ENCODE measurements at places on chromosomes 5 and 9. TPM values are rescaled to one million over a fixed set of nuclear protein-coding genes. Genes with fewer than 3 reads are reported as not detected.

ELP1 gene
- total RNA-seq = 54.7 TPM

DNA sequence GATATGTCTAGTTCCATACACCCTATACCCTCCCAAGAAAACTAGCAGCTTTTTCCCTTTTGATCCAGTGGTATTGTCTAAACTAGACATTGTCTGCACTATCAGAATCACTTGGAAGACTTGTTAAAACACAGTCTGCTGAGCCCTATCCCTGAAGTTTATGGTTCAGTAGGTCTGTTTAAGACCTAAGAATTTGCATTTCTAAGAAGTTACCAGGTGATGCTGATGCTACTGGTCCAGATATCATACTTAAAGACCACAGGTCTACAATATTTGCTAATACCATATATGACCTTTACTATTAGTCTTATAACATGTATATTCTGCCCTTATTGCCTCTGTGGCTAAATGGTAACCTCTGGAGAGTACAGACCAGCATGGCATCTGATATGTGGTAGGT is 23.3 kb downstream of the SKIC3 start:
- DNase-seq = no peak

DNA sequence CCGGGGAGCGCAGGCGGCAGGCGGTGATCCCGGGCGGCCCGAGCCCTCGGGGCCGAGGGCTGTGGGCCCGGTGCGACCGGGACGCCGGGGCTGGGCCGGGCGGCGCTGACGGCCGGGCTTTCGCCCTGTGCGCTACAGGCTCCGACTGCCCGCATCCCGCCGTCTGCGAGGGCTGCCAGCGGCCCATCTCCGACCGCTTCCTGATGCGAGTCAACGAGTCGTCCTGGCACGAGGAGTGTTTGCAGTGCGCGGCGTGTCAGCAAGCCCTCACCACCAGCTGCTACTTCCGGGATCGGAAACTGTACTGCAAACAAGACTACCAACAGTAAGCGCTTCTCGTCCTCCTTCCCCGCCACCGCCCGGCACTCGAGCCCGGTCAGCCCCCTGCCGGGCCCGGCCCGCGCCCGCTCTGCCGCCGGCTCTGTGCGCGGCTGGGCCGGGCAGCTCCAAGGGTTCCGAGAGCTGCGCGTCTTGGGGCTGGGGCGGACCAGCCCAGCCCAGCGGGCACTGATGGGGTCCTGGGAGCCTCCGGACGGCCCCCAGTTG is 1.6 kb downstream of the LMX1B start:
- no peak for DNase-seq

QRFP gene
- not detected for total RNA-seq

GRCh38 chr5:159642379-159642778 is 273.9 kb upstream of the ADRA1B start:
- no peak for DNase-seq

- no peak for DNase-seq
These were observed 210.0 kb downstream of the HINT1 start for GRCh38 chr5:130955041-130955440.

DNA sequence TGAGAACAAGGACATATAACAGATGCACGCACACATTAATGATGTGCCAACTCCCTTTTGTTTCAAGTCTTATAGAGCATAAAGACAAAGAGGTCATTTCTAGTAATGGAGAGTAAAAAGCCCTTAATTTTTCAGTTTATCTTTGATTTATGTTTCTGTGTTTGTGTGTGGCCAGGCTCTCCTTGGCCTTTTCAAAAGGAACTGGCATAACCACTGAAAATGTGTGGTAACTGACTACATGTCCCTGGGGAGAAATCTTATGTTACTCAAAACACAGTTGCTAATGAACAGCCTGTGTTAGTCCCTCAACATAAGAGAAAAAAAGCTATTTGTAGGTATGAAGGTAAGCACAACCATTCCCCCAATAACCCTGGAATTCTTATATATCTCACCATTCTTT is 47.6 kb upstream of the SHOC1 start:
- no peak for DNase-seq

DNA sequence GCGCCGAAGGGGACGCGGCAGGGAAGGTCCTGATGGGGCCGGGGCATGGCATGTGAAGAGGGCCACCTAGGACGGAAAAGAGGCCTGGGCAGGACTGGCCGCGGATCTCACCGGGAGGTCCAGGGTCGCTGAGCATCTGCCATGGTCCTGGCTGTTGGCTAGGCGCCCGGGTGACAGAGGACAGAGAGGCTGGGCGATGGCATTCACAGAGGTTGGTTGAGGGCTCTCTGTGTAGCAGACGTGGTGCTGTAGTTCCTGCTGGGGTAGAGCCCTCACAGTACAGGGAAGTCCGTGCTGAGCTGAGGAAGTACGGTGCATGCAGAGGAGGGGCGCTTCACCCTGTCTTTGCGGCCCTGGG is 427 bp downstream of the PCYOX1L start:
- DNase-seq = peak; percentile 77

DNA sequence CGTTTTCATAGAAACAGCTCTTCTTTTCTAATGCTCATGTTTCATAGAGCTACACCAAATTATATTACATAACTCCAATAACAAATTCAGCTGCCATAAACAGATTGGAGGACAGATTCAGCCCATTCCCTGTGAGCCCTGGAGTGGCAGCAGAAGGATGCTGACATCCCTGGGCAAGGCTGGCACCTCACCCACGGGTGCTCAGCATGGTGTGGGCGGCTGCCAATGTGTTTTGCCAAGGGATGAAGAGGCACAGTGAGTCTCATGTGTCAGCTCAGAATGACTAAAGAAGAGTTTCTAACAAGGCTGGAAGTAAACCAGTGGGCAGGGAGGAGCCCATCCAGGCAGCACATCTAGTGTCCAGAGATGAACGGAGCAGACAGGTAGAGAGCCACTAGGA is 127.1 kb upstream of the ICE1 start:
- DNase-seq = peak; percentile 98

DNA sequence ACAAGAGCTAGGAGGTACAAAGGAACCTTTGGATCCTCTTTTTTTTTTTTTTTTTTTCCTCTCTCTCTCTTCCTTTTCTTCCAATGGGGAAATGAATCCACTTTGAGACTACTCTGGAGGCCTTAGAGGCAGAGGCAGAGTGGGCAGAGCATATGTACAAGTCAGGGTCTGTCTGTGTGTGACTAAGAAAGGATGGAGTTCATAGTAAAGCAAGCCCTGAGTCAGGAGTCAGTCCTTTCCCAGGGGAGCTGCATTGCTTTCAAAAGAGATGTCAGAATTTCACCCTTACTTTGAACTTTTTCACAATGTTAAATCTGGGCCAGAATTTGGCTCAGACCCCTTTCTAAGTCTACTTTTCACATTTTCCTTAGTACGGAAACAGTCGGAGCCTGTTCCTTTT is 792.4 kb upstream of the C9orf72 start:
- DNase-seq = no peak

DNA sequence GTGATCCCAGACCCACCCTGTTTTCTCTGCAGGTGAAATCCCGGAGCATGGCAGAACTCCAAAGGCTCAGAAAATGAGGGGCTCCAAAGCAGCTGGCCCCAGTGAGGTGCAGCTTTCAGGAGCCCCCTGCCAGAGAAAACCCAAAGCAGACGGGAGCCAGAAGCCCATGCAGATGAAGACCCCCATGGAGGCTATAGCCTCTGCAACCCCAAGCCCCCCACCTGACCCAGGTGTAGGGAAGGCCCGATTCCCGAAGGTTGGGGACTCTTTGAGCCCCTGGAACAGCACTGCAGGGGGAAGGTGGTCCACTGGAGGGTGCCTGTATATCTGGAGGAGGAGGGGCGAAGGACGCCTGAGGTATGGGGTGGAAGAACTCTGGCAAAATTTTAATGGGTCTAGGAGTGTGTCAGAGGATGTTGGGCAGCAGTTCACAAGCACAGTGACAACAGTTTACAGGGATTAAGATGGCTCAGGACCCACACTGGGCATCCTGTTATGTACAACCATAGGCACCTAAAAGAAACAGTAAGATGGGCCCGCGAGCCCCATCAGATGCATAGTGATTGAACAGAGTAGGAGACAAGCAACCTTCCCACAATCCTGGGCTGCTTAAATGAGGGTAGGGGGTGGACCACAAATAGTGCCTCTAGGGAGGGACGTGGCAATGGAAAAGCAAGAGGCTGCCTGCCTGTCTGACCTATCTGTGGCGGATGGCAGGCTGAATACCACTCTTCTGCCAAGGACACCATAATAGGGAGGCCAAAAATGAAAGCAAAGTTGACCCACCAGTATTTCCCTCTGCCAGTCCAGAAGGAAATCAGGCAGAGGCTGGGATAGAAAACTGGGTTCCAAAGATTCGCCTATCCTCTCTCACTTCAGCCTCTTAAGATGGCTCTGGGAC is 16.4 kb upstream of the ANXA6 start:
- DNase-seq = no peak

HAVCR2 gene
- not detected for total RNA-seq

DNA sequence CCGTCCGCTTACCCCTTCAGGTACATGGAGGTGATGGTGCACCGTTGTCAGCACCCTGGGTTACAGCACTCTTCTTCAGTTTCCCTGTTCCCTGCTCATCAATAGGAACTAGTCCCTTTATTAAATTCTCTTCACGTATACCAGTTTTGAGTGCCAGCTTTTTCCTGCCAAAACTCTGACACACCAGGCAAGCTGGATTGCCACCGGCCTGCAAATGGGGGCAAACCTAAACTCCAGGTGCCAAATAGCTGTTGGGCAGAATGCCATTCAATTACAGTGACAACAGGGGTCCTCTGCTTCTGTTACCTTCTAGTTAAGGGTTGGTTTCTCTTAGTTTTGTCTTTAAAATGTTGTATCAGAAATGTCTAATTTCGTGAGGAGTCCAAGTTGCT is 400.4 kb downstream of the OSTF1 start:
- DNase-seq = no peak

- no peak for DNase-seq
These were observed 67.3 kb upstream of the CDH18 start for GRCh38 chr5:20055301-20055700.

PCDHB6 gene
- total RNA-seq = not detected

- peak; percentile 62 for DNase-seq
These were observed 58.9 kb downstream of the AUH start for GRCh38 chr9:91302831-91303230.

DNA sequence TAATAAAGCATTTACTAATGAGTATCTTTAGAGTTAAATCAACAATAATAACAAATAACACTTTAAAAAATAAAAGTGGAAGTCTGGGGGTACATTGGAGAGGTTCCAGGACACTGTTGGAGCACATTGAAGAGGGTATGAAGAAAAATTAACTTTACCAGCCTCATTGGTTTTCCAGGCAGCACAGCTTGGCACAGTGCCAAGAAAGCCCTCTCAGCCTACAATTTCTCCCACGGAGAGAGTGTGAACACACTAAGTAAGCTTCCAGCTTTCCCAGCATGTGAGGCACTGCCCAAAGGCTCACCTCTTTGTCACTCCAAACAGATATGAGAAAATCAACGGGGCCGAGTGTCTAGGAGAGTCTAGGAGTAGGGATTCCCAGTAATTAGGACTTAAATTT is 1912.8 kb upstream of the NUDT12 start:
- no peak for DNase-seq

DNA sequence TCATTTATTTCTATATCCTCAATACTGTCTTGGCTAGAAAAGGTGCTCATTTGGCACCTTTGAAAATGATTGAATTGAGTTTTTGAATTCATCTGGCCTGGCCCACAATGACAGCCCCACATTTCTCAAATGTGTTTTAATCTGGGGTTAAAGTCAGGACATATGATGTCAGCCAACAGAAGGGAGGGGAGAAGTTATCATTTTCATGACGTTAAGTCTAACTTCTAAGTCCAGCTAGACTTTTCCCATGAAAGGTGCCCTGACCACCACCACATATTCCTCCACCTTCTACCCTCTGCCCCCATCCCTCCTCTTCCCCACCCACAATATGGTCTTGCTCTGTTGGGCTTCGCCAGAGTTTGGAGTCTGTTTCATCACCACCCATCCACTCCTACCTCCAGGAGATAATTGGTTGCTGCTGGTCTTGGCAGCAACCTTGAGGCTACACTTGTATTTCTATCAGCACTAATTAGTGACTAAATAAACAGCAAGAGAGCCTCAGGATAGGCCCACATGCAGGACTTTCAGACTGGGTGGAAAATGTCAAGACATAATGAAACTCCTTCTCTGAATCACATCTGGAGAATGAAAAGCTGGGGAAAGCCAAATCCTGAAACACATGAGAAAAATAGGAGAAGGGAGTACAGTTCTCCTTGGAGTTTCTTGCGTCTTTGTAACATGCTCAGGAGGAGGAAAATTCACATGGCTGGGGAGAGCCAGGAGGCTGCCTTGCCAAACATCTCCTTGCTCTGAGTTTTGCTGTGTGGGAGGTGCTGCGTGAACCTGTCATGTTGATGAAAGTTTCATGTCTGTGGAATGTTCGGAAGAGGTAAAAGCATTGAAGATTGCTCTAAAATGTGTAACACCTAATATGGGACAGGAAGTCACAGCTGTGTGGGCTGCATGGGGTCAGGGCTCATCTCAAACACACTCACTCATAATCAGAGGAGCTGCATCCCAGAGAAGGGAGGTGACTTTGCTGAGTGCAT is 544.7 kb upstream of the KLF4 start:
- DNase-seq = no peak

DNA sequence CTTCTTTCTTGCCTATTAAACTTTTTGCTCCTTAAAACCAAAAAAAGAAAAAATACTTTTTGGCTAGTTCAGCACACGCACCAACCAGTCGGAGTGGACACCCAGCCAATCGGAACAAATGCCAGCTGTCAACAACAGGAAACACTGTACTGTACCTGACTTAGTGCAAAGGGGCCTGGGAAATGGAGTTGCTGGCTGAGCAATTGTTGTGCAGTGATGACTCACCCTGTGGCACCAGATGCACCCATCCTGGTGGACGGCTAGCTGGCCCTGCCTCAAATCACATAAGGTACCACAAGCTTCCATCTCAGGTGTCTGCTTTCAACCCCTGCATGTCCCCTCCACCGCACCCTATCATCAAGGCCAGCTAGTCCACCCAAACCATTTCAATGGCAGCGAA is 20.9 kb downstream of the FOXE1 start:
- no peak for DNase-seq

DNA sequence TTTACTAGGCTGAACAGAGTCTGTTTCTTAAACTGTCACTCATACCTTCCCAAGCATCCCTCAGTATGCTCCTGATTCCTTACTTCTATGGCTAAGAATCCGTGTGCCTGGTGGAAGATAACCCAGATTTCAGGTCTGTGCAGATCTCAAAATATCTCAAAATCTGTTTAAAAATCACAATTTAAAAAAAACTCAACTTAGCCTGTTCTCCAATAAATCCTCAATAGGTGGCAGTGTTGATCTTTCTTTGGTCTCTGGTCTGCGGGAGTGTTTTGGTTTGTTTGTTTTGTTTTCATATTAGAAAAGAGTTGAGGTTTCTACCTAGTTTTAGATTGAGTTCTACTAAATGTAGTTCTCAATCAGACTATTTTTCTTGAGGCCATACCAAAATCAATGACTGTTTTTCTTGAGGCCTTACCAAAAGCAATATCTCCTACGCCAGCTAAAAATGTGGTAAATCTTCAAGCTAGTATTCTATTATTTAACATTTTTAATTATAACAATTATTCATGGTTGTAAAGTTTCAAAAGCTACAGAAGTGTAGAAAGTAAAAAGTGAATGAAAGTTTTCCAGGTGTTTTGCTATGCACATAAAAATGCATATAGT is 57.9 kb downstream of the TGFBR1 start:
- DNase-seq = peak; percentile 59
